ENCODE measurements at places on chromosomes 1 and 21. TPM values are rescaled to one million over a fixed set of nuclear protein-coding genes. Genes with fewer than 3 reads are reported as not detected.

GRCh38 chr21:36718951-36719501, 20.1 kb downstream of the SIM2 start:
- DNase-seq = peak; percentile 86

DNA sequence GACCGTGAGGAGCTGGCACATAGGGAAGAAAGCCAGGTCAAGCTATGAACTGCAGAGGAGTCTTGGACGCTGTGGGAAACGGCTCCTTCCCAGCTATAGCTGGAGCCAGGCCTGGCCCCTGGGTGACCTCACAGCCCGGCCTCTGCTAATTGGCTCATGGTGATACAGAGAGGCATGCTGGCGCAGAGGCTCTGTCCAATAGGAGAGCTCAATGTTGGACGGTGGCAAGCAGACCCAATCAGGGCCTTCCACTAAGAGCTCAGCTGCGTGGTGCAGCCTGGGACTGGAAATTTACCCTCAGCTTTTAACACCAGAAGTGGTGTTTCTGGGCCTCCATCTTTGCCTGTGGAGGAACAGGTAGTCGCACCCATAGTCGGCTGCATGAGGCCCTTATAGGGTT, 64.4 kb upstream of the GRHL3 start:
- DNase-seq = no peak

- no peak for DNase-seq
Measured at GRCh38 chr1:168629466-168629865, 53.1 kb downstream of the XCL1 start.

- no peak for DNase-seq
Measured at GRCh38 chr1:15543251-15543588, 16.6 kb downstream of the DNAJC16 start.

DNA sequence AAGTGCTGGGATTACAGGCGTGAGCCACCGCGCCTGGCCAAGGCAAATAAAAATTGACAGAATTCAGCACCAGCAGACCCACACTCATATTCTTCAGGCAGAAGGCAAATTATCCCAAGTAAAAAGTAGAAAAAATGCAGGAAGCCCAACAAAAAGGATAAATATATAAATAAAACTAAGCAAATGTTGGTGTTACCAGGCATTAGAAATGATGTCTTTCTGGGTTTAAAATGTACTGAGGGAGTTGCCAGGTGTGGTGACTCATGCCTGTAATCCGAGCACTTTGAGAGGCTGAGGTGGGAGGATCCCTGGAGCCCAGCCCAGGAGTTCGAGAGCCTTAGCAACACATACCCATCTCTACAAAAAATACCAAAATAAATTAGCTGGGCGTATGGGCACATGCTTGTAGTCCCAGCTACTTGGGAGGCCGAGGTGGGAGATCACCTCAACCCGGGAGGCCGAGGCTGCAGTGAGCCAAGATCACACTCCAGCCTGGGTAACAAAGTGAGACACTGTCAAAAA, 6.3 kb downstream of the INTS11 start:
- peak; percentile 88 for DNase-seq

DNA sequence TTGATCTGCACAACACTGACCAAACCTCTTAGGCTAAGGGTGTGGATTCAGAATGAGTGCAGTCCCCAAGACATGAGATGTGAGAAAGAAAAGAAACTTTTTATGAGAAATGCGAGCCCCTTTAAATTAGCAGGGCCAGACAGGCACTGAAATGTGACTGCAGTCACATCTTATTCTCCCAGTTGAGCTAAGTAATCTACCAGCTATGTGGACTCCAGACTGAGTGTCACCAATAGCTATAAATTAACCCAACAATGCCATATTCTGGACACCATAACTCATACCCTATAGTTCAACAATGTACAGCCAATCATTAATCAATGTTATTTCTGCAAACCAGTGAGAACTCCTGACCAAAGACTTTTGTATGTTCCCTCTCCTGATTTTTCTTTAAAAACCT, 153.2 kb downstream of the COQ8A start:
- no peak for DNase-seq

GRCh38 chr1:81428998-81429397, 371.7 kb upstream of the ADGRL2 start:
- DNase-seq = no peak

DNA sequence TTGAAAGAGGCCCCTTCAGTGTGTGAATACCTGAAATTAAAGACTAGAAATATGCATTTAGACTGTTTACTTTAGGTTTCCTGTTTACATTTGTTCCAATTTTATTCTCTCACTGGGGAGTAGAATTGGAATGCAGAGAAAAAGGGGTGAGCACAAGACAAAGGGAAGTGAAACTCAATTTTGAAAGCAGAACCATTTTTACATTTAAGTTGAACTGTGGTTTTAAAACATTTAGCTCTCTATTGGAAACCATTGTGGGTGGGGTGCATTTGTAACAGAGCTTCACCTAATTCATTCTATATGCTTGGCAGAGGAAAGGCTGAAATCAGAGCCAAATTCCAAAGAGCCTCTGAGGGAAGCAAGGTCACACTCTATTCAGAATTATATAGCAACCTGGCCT, 235.3 kb upstream of the C1orf105 start:
- DNase-seq = peak; percentile 75

C4BPA gene
- total RNA-seq = not detected

IFNGR2 gene
- total RNA-seq = 69.8 TPM

WDR47 gene
- 16.9 TPM for total RNA-seq

All from stomach (tissue), 19 donors.